ENCODE measurements at places on chromosomes 12 and 14.

DNA sequence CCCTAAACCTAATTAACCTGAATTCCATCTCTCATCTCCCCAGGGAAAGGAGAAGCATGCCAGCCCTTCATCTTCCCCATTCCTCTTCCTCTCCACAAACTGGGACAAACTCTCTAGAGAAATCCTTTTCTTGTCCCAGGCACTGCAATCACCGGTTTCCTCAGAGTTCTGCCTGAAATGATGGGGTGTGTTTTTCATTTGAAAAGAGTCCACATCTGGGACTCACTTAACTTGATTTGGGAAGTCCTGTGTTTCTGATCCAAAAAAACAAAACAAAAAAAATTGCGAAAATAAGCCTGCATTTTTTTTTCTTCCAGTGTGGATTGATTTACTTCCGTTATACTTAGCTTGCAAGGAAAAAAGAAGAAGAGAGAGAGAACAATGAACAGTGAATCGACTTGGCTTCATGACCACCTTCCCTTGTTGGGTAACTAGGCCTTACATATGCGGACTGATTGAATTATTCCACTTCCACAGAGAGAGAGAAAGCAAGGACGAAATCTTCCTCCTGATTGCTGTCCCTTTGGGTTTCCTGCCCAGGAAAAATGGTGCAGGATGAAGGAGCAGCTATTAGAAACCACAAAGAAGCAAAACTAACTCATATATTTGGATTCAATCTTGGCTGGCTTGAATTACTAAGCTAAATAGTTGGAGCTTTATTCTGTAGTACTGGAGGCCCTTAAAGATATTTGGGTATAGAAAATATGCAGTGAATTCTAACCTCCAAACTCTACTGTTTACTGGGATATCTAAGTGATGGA, 506.2 kb upstream of the TBX3 start:
- no peak for DNase-seq
- H3K36me3 ChIP-seq = no peaks in the 10 kb centered on the region
- no peak overlapping the region for H3K4me3 ChIP-seq
- H3K4me1 ChIP-seq = no peaks in the 10 kb centered on the region

DNA sequence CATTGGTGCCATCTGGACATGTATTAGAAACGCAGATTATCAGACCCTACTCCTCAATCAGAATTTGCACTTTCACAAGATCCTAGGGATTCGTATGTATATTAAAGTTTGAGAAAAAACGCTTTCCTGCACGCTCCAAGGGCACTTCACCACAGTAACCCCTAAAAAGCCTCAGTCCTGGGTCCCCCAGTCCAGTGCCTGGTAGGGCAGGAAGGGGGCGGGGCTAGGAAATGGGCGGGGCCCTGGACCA, 369 bp downstream of the DEPDC4 start:
- peaks cover 16% of the 10 kb centered on the region for H3K4me1 ChIP-seq
- H3K36me3 ChIP-seq = no peaks in the 10 kb centered on the region
- H3K4me3 ChIP-seq = peak overlapping the region; percentile 92
- DNase-seq = no peak

- peaks cover 18% of the 10 kb centered on the region for H3K4me1 ChIP-seq
- H3K27ac ChIP-seq = peak overlapping the region; percentile 22
- no peak for DNase-seq
Observed at GRCh38 chr12:47190905-47191304, 111.1 kb upstream of the AMIGO2 start.

DNA sequence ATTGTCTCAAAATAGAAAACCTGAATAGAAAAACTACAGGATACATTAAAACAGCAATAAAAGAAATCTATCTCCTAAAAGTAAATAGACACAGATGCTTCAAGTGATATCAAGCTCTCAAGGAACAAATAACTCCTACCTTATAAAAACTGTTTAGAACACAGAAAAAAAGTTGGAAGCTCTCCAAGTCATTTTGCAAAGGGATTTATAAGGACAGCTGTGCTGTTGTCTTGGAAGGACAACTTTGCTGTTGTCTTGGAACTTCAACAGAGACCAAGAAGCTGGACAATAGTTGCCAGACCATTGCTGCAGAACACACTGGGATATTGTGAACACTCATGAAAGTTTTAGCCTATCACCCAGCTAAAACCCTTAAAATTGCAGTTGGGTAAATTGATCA, 780.7 kb downstream of the FLRT2 start:
- no peak for DNase-seq
- no peaks in the 10 kb centered on the region for H3K27me3 ChIP-seq
- no peak overlapping the region for H3K27ac ChIP-seq

DNA sequence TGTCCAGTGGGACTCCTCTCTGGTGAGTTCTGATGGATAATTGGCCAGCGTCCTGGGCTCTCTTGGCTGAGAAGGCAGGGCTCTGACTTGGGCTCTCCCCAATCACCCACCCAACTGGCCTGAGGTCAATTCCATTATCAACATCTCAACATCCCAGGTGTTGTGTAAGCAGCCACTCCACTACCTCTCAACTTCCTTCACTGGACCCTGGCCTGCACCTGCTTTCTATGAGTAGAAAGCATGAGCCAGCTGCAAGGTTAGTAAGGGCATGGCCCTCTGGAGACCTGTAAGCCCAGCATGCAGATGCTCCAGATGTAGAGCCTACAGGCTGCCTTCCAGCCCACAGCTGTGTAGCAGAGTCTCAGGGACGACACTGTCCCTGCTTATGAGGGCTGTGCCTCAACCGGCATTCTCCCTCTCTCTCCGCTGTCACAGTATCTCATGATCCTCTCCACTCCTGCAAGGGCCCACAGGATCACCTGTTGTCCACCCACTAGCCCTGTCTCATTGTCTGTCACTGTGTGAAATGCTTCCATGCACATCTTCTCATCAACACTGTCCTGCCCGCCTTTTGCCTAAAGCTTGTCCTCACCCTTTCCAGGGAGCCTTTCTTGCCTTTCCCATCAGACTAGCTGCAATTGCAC, 5.4 kb upstream of the KRT81 start:
- H3K4me1 ChIP-seq = no peaks in the 10 kb centered on the region
- peaks cover 6% of the 10 kb centered on the region for H3K27me3 ChIP-seq
- no peaks in the 10 kb centered on the region for H3K36me3 ChIP-seq
- H3K4me3 ChIP-seq = no peak overlapping the region

GRCh38 chr12:123973552-123974341, 732 bp downstream of the ZNF664 start:
- H3K27me3 ChIP-seq = no peaks in the 10 kb centered on the region
- no peak for DNase-seq
- peak overlapping the region; percentile 86 for H3K4me3 ChIP-seq
- H3K36me3 ChIP-seq = peaks cover 10% of the 10 kb centered on the region

- H3K27ac ChIP-seq = no peak overlapping the region
- no peak overlapping the region for H3K4me3 ChIP-seq
- no peaks in the 10 kb centered on the region for H3K36me3 ChIP-seq
Observed at GRCh38 chr12:100688451-100688864, 106.1 kb upstream of the ANO4 start.

- no peaks in the 10 kb centered on the region for H3K36me3 ChIP-seq
- no peaks in the 10 kb centered on the region for H3K4me1 ChIP-seq
- H3K27me3 ChIP-seq = no peaks in the 10 kb centered on the region
- DNase-seq = no peak
Observed at GRCh38 chr14:49992448-49992847, 99.6 kb downstream of the ARF6 start.

GRCh38 chr14:93299866-93300265, 33.0 kb downstream of the BTBD7 start:
- peaks cover 2% of the 10 kb centered on the region for H3K4me1 ChIP-seq
- no peaks in the 10 kb centered on the region for H3K36me3 ChIP-seq
- no peaks in the 10 kb centered on the region for H3K27me3 ChIP-seq
- H3K27ac ChIP-seq = no peak overlapping the region

- H3K4me1 ChIP-seq = no peaks in the 10 kb centered on the region
- no peaks in the 10 kb centered on the region for H3K27me3 ChIP-seq
- DNase-seq = no peak
- no peak overlapping the region for H3K4me3 ChIP-seq
Observed at GRCh38 chr14:61116369-61116768, 135.3 kb downstream of the SLC38A6 start.

DNA sequence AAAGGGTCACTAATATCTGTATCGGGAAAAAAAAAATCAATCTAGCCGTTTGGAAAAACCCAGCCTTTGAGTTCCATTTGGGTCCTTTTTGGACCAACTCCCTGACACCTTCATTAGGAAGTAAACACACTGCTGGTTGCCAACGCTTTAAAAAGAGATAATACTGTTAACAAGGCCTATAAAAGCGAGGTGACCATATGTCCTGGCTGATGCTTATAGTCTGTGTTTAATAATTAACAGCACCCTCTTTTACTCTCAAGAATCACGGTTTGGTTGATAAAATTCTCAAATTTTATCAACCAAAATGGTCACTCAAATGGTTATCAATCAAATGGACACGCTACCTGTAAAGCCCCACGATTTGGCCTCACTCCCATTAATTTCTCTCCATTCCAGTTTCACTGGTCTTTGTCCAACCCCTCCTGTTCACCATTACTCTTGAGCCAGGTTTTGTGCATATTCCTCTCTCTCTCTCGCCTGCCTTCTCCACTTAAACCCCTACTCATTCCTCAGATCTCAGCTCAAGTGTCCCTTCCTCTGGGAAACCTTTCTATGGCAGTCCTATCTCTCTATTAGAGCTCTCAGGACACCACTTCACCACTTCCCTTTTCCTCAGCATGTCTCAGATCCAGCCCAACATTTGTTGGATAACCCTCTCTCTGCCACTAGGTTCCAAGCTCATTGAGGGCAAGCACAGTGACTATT, 9.5 kb downstream of the BTG1 start:
- no peaks in the 10 kb centered on the region for H3K27me3 ChIP-seq
- peaks cover 71% of the 10 kb centered on the region for H3K4me1 ChIP-seq
- H3K27ac ChIP-seq = peak overlapping the region; percentile 99
- no peak overlapping the region for H3K4me3 ChIP-seq
- no peaks in the 10 kb centered on the region for H3K36me3 ChIP-seq

- peaks cover 14% of the 10 kb centered on the region for H3K4me1 ChIP-seq
- H3K27ac ChIP-seq = no peak overlapping the region
- DNase-seq = no peak
- peaks cover 14% of the 10 kb centered on the region for H3K36me3 ChIP-seq
Observed at GRCh38 chr14:20327005-20327869, 5.8 kb downstream of the CCNB1IP1 start.

- no peak for DNase-seq
- no peaks in the 10 kb centered on the region for H3K27me3 ChIP-seq
- no peak overlapping the region for H3K27ac ChIP-seq
- H3K4me3 ChIP-seq = no peak overlapping the region
- peaks cover 21% of the 10 kb centered on the region for H3K4me1 ChIP-seq
- H3K36me3 ChIP-seq = peaks cover 24% of the 10 kb centered on the region
Observed at GRCh38 chr12:95099270-95099790, 25.9 kb upstream of the NR2C1 start.

GRCh38 chr12:79983986-79984620, 49.2 kb upstream of the PPP1R12A start:
- no peak for DNase-seq
- peaks cover 16% of the 10 kb centered on the region for H3K4me1 ChIP-seq
- H3K4me3 ChIP-seq = no peak overlapping the region
- H3K27me3 ChIP-seq = no peaks in the 10 kb centered on the region

DNA sequence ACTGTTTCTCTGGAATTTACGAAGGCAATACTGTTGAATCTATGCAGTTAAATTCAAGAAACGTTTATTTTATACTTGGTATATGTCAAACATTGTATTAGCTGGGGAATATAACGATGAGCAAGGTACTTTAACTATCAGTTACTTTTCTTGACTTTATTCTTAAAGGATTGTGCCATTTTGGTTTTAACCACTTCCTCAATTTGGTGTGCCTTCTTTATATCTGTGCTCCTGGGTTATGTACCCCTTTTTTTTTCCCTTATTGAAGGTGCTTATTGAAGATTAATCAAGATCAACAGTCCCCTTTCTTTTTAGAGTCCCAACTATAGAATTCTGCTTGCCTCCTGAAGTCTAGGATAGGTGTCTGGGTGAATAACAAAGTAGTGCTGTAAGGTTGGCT, 5.8 kb downstream of the RAB21 start:
- no peaks in the 10 kb centered on the region for H3K27me3 ChIP-seq
- DNase-seq = no peak
- no peak overlapping the region for H3K27ac ChIP-seq
- peaks cover 9% of the 10 kb centered on the region for H3K4me1 ChIP-seq

DNA sequence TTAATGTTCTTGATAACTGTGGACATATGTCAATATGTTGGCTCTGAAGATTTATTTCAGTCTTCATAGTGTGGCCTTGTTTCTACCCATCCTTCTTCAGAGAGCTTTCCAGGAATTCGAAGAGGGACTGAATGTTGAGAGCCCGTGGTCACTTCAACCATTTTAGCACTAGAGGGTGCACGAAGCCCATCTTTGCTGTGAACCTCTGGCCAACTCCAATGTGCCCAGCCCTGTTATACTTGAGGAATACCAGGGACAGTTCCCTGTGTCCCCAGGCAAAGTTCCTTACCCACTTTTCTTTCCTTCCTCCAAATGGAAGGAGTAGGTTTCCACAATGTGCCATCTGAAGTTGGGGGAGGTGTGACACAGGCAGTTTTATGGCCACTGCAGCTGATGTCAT, 603.5 kb downstream of the RPL10L start:
- no peak overlapping the region for H3K27ac ChIP-seq
- peak; percentile 66 for DNase-seq
- H3K27me3 ChIP-seq = no peaks in the 10 kb centered on the region
- no peak overlapping the region for H3K4me3 ChIP-seq

- no peaks in the 10 kb centered on the region for H3K27me3 ChIP-seq
- H3K36me3 ChIP-seq = no peaks in the 10 kb centered on the region
- no peak overlapping the region for H3K27ac ChIP-seq
- no peaks in the 10 kb centered on the region for H3K4me1 ChIP-seq
Observed at GRCh38 chr14:84963518-84963917, 566.4 kb upstream of the FLRT2 start.

DNA sequence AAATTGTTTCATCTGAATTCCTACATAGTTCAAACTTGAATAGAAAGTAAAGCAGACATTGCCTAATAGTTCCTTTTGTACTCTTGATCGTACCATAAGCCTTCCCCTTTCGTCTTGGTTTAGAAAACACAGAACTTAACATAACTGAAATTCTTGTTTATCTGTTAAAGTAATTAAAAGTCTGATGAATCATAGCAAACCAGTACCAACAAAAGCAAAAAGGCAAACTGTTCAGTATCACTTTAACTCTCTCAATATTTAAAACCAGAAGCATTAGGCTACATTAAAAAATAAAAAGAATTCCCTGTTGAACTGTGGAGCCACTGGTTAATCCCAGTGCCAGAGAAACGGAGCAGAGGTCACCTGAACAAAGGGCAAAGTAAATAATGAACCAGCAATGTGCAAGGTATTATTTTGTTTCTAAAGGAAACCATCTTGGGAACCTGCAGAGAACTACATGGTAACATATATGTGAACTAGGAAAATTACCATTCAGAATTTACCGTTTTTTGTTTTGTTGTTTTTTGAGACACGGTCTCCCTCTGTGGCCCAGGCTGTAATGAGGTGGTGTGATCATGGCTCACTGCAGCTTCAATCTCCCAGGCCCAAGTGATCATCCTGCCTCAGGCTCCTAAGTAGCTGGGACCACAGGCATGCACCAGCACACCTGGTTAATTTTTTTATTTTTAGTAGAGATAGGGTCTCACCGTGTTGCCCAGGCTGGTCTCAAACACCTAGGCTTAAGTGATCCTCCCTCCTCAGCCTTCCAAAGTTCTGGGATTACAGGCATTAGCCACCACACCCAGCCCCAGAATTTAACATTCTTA, 17.1 kb upstream of the HIGD1C start:
- no peak for DNase-seq
- H3K4me1 ChIP-seq = peaks cover 11% of the 10 kb centered on the region
- no peak overlapping the region for H3K27ac ChIP-seq
- H3K4me3 ChIP-seq = no peak overlapping the region
- H3K27me3 ChIP-seq = no peaks in the 10 kb centered on the region
- no peaks in the 10 kb centered on the region for H3K36me3 ChIP-seq

GRCh38 chr14:91324606-91325575, 80.4 kb upstream of the GPR68 start:
- no peak for DNase-seq
- no peak overlapping the region for H3K4me3 ChIP-seq
- no peak overlapping the region for H3K27ac ChIP-seq
- H3K27me3 ChIP-seq = no peaks in the 10 kb centered on the region
